Fibroblast of lung (primary cell): ENCODE measurements at places on chromosomes 16 and 17. TPM values are rescaled to one million over a fixed set of nuclear protein-coding genes. Genes with fewer than 3 reads are reported as not detected.

The TAT gene
- total RNA-seq: not detected in 2 replicates

The LGALS9B gene
- total RNA-seq: not detected in 2 replicates

The ELMO3 gene
- 0.26 and 0.33 TPM in 2 replicates for total RNA-seq

The CETP gene
- total RNA-seq: not detected in 2 replicates

The AXIN1 gene
- 18.2 and 18.7 TPM in 2 replicates for total RNA-seq

The RNU2-1 gene
- not detected in 2 replicates for total RNA-seq

The GRIN2C gene
- 0.26 and 0.50 TPM in 2 replicates for total RNA-seq

The SLC13A2 gene
- not detected in 2 replicates for total RNA-seq

The KCNJ18 gene
- total RNA-seq: not detected in 2 replicates

The PRR35 gene
- not detected in 2 replicates for total RNA-seq

The HOXB8 gene
- total RNA-seq: 0.33 and 0.51 TPM in 2 replicates

The RSKR gene
- 3.8 and 4.1 TPM in 2 replicates for total RNA-seq

The JPH3 gene
- not detected in 2 replicates for total RNA-seq

The GGT6 gene
- total RNA-seq: not detected in 2 replicates

The TPSB2 gene
- not detected in 2 replicates for total RNA-seq

The SPATA32 gene
- total RNA-seq: not detected in 2 replicates

The MARF1 gene
- 13.6 and 18.8 TPM in 2 replicates for total RNA-seq

The NUPR1 gene
- total RNA-seq: 59.3 and 87.0 TPM in 2 replicates

The SPIRE2 gene
- 2.6 and 3.8 TPM in 2 replicates for total RNA-seq

The YBX2 gene
- under 0.01 TPM in 1 of 2 replicates, not detected in the other for total RNA-seq
